RWPE2 (cell line): ENCODE measurements at places on chromosomes 3 and 15.

DNA sequence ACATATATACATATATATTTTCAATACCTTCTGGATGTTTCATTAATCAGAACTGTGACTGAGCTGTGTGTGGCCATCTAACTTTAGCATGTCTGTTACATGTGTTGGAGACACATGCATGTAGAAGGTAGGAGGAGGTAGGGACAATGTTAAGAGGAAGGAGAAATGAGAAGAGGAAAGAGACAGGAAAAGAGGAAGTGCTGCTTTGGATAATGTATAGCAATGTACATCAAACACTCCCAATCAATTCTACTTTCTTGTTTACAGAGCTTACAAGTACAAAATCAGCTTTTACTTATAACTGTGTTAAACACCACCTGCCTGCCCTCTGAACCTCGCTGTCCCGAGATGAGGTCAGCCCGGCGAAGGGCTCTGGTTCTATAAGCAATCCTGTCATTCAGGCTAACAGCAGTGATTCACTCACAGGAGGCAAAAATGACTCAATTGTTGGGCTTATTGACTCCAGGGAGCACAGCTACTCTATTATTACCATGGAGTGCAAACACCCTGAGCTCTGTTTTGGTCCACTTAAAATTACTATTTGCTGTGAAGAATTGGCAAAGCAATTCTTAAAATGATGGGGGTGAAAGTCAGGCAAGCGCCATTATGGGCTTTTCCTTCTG lies 188.9 kb downstream of the MEIS2 start:
- H3K36me3 ChIP-seq: no peaks in the 10 kb centered on the region
- H3K4me1 ChIP-seq: no peaks in the 10 kb centered on the region
- no peak overlapping the region for H3K4me3 ChIP-seq
- no peak overlapping the region for H3K27ac ChIP-seq
- DNase-seq: no peak
- H3K27me3 ChIP-seq: no peaks in the 10 kb centered on the region

DNA sequence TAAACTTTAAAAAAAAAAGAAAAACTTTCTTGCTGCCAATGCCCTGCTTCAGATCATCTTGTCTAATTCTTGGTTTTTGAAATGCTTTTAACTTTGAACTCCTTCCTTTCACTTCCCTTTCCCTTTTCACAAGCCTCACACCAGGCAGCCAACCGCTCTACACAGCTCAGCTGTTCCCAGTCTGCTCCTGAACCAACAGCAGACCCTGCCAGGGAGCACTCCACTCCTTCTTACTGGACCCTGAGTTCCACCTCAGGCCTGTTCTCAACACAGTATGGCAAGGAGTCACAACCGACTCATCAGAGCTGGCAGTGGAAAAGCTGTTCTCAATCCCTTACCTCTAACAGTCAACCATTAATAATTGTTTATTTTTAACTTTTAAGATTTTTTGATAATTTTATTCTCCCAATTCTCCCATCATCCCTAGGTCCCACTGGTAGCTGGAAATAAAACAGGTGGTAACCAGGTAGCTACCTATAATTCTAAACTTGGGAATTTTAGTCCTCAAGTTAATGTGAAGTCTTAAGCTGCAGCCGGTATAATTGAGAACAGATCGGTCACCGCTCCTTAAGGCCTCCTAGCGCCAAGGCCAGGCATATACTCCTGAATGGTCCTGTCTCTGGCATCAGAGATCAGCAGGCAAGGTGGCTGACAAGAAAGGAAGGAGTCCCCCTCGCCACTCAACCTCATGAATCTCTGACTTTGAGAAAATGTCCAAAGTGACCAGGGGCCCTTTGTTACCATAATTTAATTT lies 43.9 kb downstream of the BOC start:
- no peaks in the 10 kb centered on the region for H3K4me1 ChIP-seq
- H3K27ac ChIP-seq: no peak overlapping the region
- no peaks in the 10 kb centered on the region for H3K27me3 ChIP-seq
- H3K4me3 ChIP-seq: no peak overlapping the region

DNA sequence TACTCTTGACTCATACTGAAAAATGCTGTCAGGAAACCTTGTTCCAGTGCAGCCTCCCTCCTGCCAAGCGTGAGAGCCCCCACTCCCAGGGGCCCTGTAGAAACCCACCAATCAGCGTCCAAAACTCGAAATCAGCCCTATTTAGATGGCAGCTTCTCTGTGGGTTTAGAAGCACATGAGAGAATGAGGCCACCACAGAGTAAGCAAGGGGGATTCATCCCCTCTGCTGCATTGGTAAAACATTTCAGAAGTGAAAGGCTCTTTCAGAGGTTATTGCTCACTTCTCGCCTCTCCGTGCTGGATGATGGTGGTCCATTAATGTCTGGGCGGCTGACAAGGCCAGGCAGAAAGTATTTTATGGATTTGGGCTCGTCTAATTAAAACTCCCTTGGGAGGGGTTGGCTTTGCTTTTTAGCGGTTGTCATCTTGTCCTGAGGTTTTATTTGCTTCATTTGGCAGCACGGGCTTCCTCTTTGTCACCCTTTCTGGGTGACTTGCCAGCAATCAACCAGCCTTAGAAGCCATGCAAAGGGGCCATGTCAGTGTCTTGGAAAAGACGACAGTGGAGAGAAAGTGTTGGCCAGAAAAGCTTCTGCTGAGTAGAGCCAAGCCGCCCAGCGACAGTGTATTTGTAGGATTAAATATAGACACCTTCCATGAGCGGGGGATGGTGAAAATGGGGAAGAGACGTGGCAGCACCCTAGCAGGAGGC lies 145.5 kb downstream of the ATP10A start:
- no peaks in the 10 kb centered on the region for H3K36me3 ChIP-seq
- no peak overlapping the region for H3K4me3 ChIP-seq
- H3K4me1 ChIP-seq: no peaks in the 10 kb centered on the region
- peak; percentile 33 for DNase-seq

- H3K27ac ChIP-seq: no peak overlapping the region
- H3K4me3 ChIP-seq: no peak overlapping the region
- DNase-seq: no peak
- H3K27me3 ChIP-seq: peaks cover 1% of the 10 kb centered on the region
- no peaks in the 10 kb centered on the region for H3K36me3 ChIP-seq
Observed at GRCh38 chr3:193053046-193053435, 135.4 kb upstream of the MB21D2 start.

DNA sequence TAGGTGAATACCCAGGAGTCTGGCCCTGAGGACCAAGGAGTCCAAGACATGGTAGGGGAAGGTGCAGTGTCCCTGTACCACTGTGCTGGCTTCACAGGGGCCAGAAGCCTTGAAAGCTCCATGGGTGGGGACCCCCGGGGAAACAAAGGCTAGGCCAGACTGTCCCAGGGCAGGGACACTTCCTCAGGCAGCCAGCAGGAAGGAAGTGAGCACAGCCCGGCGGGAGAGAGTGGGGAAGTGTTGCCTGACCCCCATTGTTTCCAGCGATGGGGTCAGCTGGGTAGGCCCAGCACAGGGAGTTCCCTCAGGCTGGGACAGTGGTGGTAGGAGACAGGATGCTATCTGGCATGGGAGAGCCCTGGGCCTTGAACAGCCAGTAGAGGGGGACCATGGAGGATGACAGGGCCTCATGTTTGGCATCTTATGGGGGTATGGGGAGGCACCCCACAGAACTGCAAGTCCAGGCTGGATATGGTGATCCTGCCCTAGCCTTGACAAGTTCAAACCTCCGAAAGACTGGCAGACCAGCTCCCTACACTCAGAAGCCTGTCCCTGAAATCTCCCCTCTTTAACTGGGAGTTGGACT lies 1.2 kb upstream of the HYAL2 start:
- H3K4me1 ChIP-seq: no peaks in the 10 kb centered on the region
- no peaks in the 10 kb centered on the region for H3K27me3 ChIP-seq
- no peak overlapping the region for H3K4me3 ChIP-seq
- no peak for DNase-seq
- H3K36me3 ChIP-seq: peaks cover 34% of the 10 kb centered on the region

- no peaks in the 10 kb centered on the region for H3K4me1 ChIP-seq
- H3K27ac ChIP-seq: no peak overlapping the region
- H3K4me3 ChIP-seq: no peak overlapping the region
- no peak for DNase-seq
- H3K36me3 ChIP-seq: no peaks in the 10 kb centered on the region
Observed at GRCh38 chr3:131053043-131053859, 26.6 kb downstream of the NEK11 start.

- H3K27me3 ChIP-seq: no peaks in the 10 kb centered on the region
- H3K4me1 ChIP-seq: no peaks in the 10 kb centered on the region
- no peak for DNase-seq
- H3K4me3 ChIP-seq: no peak overlapping the region
- H3K27ac ChIP-seq: no peak overlapping the region
- H3K36me3 ChIP-seq: no peaks in the 10 kb centered on the region; the same call in 1 of the 2 replicates
Observed at GRCh38 chr3:149763565-149764195, 11.4 kb upstream of the COMMD2 start.

GRCh38 chr3:178325330-178325729 lies 210.9 kb upstream of the KCNMB2 start:
- no peaks in the 10 kb centered on the region for H3K27me3 ChIP-seq
- H3K36me3 ChIP-seq: no peaks in the 10 kb centered on the region
- DNase-seq: no peak

GRCh38 chr3:45261333-45262110 lies 35.4 kb upstream of the TMEM158 start:
- no peaks in the 10 kb centered on the region for H3K27me3 ChIP-seq
- H3K4me1 ChIP-seq: no peaks in the 10 kb centered on the region
- H3K4me3 ChIP-seq: no peak overlapping the region
- H3K27ac ChIP-seq: no peak overlapping the region
- H3K36me3 ChIP-seq: no peaks in the 10 kb centered on the region

- H3K27me3 ChIP-seq: peaks cover 29% of the 10 kb centered on the region
- DNase-seq: no peak
- H3K4me3 ChIP-seq: peak overlapping the region; percentile 22
- H3K27ac ChIP-seq: no peak overlapping the region
Observed at GRCh38 chr3:14602006-14602803, 49.4 kb upstream of the CCDC174 start.

DNA sequence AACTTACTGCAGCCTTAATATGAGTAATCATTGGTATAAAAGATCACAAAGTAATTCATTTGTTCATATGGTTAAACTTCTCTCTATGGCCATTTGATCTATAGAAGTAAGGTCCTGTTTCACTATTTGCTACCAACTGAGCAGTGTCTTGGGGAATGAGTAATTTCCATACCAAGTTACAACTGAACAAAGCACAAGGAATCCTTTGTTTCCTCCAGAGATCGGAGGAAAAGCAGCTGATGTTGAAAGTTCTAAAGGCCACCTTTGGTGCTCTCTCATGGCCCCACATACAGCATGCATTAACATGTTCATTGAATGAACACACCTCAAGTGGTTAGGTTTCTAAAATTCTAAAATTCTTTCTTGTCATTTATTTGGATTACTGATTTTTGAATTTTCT lies 7.1 kb upstream of the CNTN3 start:
- no peaks in the 10 kb centered on the region for H3K27me3 ChIP-seq
- H3K4me1 ChIP-seq: no peaks in the 10 kb centered on the region
- DNase-seq: no peak
- H3K36me3 ChIP-seq: no peaks in the 10 kb centered on the region

GRCh38 chr15:40323953-40324937 lies 753 bp downstream of the INAFM2 start:
- DNase-seq: peak; percentile 82
- peak overlapping the region; percentile 98 for H3K4me3 ChIP-seq
- peaks cover 38% of the 10 kb centered on the region for H3K4me1 ChIP-seq
